ENCODE measurements at places on chromosomes 5 and 9.

DNA sequence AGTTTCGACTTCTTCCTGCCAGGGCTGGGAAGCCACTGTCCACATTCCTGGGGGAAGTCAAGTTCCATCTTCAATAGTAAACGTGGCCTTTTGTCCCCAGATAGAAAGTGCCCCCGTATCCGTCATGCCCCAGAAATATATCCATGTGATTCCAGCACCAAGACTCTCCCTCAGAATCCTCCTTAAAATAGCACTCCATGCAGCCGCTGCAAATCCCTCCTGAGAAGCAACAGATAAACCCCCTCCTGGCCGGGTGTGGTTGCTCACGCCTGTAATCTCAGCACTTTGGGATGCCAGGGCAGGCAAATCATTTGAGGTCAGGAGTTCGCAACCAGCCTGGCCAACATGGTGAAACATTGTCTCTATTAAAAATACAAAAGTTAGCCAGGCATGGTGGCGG lies 126.1 kb downstream of the OLFM1 start:
- DNase-seq, result no peak

GRCh38 chr5:36079200-36079781 lies 12.6 kb upstream of the UGT3A2 start:
- peak; percentile 62 for DNase-seq

GRCh38 chr9:37710046-37710445 lies 43.6 kb upstream of the TRMT10B start:
- DNase-seq, result no peak

DNA sequence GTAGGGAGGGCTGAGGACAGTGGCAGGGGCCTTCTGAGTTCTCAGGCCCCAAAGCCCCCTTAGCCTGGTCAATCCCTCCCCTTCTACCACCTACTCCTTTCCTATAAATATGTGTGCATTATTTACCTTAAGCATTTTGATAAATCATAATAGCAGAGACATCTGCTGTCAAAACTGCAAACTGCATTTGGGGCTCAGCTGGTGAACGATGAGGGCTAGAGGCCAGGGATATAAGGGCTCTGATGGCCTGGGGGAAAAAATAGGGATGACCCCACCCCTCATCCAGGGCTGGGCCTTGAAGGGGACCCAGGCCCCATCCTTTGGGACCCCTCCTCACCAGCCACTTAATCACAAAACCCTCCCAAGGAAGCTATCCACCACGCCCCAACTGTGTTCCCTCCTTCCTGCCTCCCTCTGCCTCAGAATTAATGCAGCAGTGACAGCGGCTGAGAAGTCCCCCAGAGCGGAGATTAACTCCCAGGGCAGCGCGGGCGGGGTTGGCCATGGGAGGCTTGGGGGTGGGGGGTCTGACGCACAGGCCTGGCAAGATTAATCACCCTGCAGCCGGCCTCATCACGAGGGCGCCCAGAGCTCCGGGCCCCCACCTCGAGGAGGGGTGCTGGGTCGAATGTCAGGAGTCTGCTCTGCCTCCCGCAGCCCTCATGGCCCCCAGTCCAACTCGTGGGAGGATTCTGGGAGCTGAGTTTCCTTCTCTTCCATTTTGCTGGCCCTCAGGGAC lies 42.1 kb downstream of the CXXC5 start:
- DNase-seq, result peak; percentile 53

DNA sequence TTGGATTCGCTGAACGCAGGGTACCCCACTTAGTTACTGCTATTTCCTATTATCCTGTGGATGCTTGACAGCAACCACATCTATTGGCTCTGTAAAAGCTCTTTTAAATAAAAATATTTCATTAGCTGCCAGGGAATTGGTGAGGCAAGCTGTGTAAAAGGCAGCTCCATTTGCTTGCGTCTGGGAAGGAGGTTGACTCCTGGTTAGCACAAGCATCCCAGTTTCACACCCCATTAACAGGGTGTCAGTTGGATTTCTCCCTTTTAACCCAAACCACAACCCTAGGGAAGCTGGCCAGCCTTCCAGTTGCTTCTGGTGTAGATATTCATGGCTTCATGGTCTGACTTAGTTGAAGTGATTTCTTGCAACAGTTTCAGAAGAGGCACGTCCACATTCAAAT lies 151.0 kb downstream of the GPBP1 start:
- DNase-seq, result no peak

DNA sequence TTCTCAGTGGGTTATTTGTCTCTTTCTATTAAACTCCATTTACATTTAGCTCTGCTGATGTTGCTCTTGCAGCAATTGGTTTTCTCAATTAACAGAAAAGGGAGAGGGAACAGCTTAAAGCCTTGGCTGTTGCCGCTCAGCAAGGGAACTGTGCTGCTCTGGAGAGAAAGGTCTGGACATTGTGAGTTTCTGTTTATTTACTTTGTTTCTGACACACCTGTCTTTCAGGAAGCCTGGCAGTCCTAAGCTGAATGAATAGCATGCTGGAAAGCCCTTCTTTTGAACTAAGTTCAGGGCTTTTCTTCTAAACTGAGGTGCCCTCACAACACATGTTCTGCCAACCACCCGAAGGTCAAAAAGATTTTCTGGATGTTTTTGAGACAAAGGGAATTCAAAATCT lies 491.9 kb downstream of the PDE4D start:
- DNase-seq, result no peak

DNA sequence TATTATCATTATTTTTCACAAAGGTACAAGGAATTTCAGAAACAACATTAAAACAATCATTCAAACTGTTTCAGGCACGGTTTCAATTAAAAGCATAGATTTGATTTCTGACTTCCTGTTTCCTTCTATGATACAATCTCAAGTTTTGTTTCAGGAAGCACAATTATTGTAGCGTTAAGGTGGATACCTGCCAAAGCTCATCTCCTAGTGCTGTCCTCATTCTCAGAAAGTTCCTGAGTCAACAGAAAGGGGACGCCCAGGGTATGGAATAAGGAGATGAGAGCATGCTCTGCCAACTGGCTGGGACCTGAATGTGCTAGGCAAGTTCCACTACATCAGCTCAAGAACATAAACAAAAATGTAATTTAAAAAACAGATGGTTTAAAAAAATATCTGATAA lies 2.0 kb upstream of the TRIM14 start:
- peak; percentile 8 for DNase-seq

GRCh38 chr5:36696059-36696673 lies 89.8 kb downstream of the SLC1A3 start:
- DNase-seq, result peak; percentile 51

DNA sequence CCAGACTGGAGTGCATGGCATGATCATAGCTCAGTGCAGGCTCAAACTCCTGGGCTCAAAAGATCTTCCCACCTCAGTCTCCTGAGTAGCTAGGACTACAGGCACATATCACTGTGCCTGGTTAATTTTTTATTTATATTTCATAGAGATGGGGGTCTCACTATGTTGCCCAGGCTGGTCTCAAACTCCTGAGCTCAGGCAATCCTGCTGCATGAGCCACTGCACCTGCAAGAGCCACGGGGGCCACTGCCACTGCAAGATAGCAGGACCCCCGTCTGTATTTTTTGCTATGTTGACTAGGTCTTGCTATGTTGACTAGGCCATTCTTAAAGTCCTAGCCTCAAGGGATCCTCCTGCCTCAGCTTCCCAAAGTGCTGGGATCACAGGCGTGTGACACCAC lies 6.5 kb downstream of the CYSTM1 start:
- no peak for DNase-seq

GRCh38 chr9:31623511-31623910 lies 760.9 kb upstream of the ACO1 start:
- no peak for DNase-seq

GRCh38 chr9:99881769-99882168 lies 24.7 kb upstream of the STX17 start:
- DNase-seq, result no peak

- no peak for DNase-seq
Measured at GRCh38 chr9:124652615-124653393, 118.3 kb downstream of the NR6A1 start.

- DNase-seq, result no peak
Measured at GRCh38 chr5:165620394-165620793, 2115.0 kb downstream of the MAT2B start.

- DNase-seq, result no peak
Measured at GRCh38 chr5:9776525-9776924, 146.4 kb upstream of the TAS2R1 start.

DNA sequence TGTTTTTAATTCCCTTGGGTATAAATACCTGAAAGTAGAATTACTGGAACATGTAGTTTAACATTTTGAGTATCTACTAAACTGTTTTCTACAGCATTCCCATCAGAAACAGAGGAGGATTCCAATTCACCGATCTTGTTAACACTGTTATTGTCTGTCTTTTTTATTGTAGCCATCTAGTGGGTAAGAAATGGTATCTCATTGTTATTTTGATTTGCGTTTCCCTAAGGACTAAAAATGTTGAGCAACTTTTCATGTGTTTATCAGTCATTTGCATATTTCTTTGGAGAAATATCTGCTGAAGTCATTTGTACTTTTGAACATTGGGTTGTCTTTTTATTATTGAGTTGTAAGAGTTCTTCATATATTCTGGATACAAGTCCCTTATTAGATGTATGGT lies 135.2 kb upstream of the NFIL3 start:
- no peak for DNase-seq

- no peak for DNase-seq
Measured at GRCh38 chr5:168302785-168303184, 11.3 kb downstream of the WWC1 start.

GRCh38 chr5:159319363-159319762 lies 10.9 kb downstream of the IL12B start:
- no peak for DNase-seq

- DNase-seq, result no peak
Measured at GRCh38 chr9:82037126-82037525, 48.6 kb downstream of the SPATA31D1 start.

DNA sequence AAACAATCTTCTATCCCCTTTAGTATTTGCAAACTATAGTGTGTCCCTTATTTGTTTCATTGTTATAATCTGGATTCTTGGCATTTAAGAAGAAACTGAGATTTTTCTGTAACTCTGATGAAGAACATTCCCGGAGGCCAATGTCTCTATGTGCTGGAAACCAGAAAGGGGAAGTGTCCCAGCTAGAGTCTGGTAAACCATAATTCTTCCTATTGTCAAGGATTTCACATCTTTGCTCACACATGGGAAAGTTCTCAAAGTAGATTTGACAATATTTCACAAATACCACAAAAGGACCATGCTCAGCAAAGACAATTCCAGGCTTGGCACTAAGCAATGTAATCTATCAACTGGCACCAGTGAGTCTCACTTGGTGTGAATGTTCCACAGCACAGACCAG lies 146.8 kb downstream of the MUSK start:
- no peak for DNase-seq

Measured in endothelial cell of umbilical vein (primary cell).